Ascending aorta (tissue), 2 donors: ENCODE measurements at places on chromosomes 16 and 17.

- H3K36me3 ChIP-seq: no peaks in the 10 kb centered on the region
- H3K4me3 ChIP-seq: no peak overlapping the region
- H3K4me1 ChIP-seq: no peaks in the 10 kb centered on the region
Measured at GRCh38 chr17:58369214-58370031, 17.4 kb upstream of the SUPT4H1 start.

DNA sequence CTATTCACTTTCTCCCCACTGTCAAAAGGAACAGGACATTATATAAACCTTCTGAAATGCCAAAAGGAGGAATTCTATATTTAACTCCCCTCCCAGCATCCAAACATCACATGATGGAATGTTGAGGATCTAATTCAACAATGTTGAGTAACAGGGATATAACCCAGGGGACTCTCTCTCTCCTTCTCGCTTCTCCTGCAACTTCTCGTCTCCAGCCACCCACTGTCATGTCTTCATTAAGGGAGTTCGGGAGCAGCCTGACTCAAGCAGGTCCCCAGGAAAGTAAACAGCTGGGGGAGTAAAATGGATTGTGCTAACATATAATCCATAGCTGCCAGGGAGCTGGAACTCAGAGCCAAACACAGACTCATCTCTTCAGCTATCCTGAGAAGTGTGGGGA, 51.7 kb downstream of the GRIN2A start:
- H3K4me1 ChIP-seq: no peaks in the 10 kb centered on the region
- peak overlapping the region; percentile 59 for H3K27ac ChIP-seq
- no peak overlapping the region for H3K4me3 ChIP-seq
- no peaks in the 10 kb centered on the region for H3K36me3 ChIP-seq
- DNase-seq: peak; percentile 44

GRCh38 chr17:3557768-3558583, at the start of gene TRPV3:
Gene TRPV3 (minus strand): TSS chr17:3557812. CDS start chr17:3554850, 2,962 bp downstream.
- H3K4me3 ChIP-seq: no peak within 1 kb of the TSS
- DNase-seq: no peak
- no peaks in the 10 kb centered on the region for H3K4me1 ChIP-seq
- no peaks in the 10 kb centered on the region for H3K36me3 ChIP-seq
- no peaks in the 10 kb centered on the region for H3K27me3 ChIP-seq

DNA sequence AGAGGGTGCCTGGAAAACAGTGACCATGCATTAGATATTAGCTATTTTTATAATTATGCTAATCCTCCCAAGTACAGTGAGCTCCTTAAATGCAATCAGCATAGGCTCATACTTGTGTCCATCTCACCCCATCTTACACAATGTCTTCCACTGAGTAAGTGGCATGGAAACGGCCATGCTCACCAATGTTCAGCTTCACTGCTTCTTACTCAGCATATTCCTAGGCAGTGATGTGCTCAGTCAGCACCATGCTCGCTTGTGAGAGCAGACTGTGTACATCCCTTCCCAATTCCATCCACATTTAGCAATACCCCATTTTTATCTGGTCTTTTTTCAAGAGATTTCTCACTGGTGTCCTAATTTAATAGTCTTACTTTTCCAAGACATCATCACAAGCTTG, 454.8 kb upstream of the SOX9 start:
- H3K4me3 ChIP-seq: no peak overlapping the region
- H3K27me3 ChIP-seq: no peaks in the 10 kb centered on the region
- H3K4me1 ChIP-seq: no peaks in the 10 kb centered on the region
- H3K27ac ChIP-seq: no peak overlapping the region
- DNase-seq: no peak

- no peak overlapping the region for H3K27ac ChIP-seq
- peaks cover 2% of the 10 kb centered on the region for H3K4me1 ChIP-seq
- no peak for DNase-seq
Measured at GRCh38 chr17:19996502-19996901, 12.7 kb upstream of the SPECC1 start.

DNA sequence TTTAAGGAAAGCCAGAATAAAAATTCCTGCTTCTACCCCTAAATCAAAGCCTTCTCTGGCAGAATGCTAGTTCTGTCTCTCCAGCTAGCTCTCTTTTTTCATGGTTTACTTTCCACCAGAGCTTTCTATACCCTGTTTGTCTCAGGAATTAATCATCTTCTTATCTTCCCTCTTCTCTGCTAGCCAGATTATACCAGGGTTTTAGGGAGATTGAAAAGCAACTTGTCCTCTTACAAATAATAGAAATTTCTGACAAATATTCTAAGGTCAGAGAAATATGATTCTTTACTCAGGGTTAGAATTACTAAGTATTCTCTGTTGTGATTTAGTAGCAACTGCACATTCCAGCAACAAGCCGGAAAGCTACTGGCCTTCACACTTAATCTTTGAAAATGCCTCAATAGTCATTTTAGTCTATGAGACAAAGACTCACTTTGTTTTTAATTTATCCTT, 166.4 kb downstream of the TANC2 start:
- no peak overlapping the region for H3K27ac ChIP-seq
- H3K36me3 ChIP-seq: no peaks in the 10 kb centered on the region
- H3K27me3 ChIP-seq: no peaks in the 10 kb centered on the region
- no peak for DNase-seq
- no peak overlapping the region for H3K4me3 ChIP-seq

- H3K4me3 ChIP-seq: peak within 1 kb of the TSS; percentile 92
- H3K27ac ChIP-seq: no peak within 1 kb of the TSS
- DNase-seq: no peak
Measured at GRCh38 chr17:6069539-6070429, at the start of gene WSCD1. Gene WSCD1 (plus strand): TSS chr17:6070379. CDS start chr17:6080659, 10,280 bp downstream.

DNA sequence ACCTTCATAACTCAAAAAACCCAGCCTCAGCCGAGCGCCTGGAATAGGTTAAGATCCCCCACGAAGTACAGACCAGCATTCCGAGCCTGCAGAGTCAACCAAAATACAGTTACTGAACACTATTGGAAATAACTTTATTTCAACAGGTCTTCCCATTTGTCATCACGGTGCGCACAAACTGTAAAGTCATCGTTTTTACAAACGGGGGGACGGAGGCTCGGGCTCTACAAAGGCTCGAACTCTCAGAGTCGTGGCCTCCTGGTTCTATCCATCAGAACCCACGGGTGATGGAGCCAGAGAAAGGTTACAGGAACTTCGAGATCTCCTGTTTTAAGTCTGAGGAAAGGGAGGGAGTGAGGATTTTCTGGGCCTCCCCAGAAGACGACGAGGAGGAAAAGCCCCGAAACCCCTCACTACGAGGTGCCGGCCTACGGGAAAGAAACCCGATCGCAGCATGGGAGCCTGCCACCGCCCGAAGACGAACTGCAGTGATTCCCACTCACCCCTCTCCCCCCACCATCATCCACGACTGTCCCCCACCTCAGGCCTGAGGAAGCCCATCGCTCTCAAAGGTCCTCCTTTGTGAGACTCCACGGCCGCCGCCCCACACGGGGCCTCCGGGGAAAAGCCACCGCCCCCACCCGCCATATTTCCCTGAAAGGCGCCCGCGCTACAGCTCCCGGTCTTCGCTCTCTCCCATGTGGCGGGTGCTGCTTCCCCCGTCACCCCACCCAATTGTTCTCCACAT, 917 bp downstream of the YWHAE start:
- no peaks in the 10 kb centered on the region for H3K4me1 ChIP-seq
- peaks cover 5% of the 10 kb centered on the region for H3K36me3 ChIP-seq
- peak overlapping the region; percentile 72 for H3K4me3 ChIP-seq
- H3K27me3 ChIP-seq: no peaks in the 10 kb centered on the region

DNA sequence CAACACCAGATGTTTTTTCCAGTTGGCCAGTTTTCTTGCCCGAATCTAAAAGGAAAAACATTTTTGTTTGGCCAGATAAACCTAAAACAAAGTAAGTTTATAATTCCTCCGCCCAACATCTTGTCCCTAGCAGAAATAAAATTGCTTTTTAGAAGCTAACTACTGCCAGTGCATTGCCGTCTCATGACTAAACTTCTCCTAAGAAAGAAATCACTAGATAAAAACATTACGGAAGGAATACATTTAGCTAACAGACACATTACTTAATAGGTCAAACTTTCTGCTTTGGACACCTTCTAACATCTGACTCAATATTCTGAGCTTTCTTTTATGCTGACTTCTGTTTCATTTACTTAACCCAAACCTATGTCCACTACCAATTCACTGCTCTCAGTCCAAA, 36.2 kb downstream of the FBXL20 start:
- H3K4me1 ChIP-seq: peaks cover 12% of the 10 kb centered on the region
- peak overlapping the region; percentile 69 for H3K27ac ChIP-seq
- DNase-seq: no peak
- H3K27me3 ChIP-seq: no peaks in the 10 kb centered on the region
- no peaks in the 10 kb centered on the region for H3K36me3 ChIP-seq

DNA sequence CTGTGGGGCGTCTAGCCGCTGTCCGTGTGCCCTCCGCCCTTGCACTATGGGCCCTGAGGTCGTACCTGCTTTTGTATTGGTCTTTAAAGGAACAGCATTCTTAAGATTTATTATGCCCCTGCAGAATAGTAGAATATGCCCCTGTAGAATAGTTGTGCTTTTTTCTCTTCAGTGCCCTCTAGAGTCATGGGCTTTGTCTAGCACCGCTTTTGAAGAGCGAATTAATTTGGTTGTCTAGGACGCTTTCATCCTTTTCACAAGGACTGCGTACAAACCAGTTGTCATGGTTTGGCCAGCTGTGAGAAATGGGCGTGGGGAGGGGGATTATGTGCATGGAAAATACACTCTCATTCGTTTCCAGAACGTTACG, 621 bp downstream of the CEP95 start:
- H3K27me3 ChIP-seq: no peaks in the 10 kb centered on the region
- no peak for DNase-seq
- peaks cover 10% of the 10 kb centered on the region for H3K4me1 ChIP-seq
- H3K4me3 ChIP-seq: peak overlapping the region; percentile 91
- peaks cover 58% of the 10 kb centered on the region for H3K36me3 ChIP-seq

- no peak for DNase-seq
- no peaks in the 10 kb centered on the region for H3K27me3 ChIP-seq
- no peaks in the 10 kb centered on the region for H3K4me1 ChIP-seq
- H3K27ac ChIP-seq: no peak overlapping the region
- peaks cover 13% of the 10 kb centered on the region for H3K36me3 ChIP-seq
Measured at GRCh38 chr16:68985855-68986254, 119.6 kb upstream of the HAS3 start.

GRCh38 chr16:75794426-75794825, 68.1 kb upstream of the CPHXL start:
- H3K27me3 ChIP-seq: no peaks in the 10 kb centered on the region
- H3K4me3 ChIP-seq: no peak overlapping the region
- H3K36me3 ChIP-seq: no peaks in the 10 kb centered on the region
- H3K4me1 ChIP-seq: no peaks in the 10 kb centered on the region
- no peak overlapping the region for H3K27ac ChIP-seq

- peak; percentile 57 for DNase-seq
- H3K36me3 ChIP-seq: peaks cover 20% of the 10 kb centered on the region
- no peaks in the 10 kb centered on the region for H3K27me3 ChIP-seq
- no peak overlapping the region for H3K4me3 ChIP-seq
Measured at GRCh38 chr16:66547101-66547989, 2.6 kb downstream of the TK2 start.

DNA sequence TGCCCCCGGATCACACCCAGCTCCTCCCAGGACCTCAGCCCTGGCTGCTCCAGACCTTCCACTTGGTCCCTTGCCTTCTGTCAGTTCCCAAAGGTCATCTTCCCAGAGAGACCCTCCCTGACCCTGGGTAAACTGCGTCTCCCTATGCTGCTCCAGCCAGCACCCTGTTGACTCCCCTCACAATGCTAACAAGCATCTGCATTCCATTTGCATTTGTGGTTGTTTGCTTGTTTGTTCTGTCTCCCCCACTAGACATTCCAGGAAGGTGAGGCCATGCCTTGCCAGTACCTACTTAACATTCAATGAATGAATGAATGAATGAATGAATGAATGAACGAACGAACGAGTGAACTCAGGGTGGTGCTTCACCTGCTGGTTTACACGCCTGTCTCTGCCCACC, 171.2 kb downstream of the WSCD1 start:
- no peaks in the 10 kb centered on the region for H3K4me1 ChIP-seq
- DNase-seq: no peak
- no peaks in the 10 kb centered on the region for H3K27me3 ChIP-seq
- no peak overlapping the region for H3K27ac ChIP-seq

DNA sequence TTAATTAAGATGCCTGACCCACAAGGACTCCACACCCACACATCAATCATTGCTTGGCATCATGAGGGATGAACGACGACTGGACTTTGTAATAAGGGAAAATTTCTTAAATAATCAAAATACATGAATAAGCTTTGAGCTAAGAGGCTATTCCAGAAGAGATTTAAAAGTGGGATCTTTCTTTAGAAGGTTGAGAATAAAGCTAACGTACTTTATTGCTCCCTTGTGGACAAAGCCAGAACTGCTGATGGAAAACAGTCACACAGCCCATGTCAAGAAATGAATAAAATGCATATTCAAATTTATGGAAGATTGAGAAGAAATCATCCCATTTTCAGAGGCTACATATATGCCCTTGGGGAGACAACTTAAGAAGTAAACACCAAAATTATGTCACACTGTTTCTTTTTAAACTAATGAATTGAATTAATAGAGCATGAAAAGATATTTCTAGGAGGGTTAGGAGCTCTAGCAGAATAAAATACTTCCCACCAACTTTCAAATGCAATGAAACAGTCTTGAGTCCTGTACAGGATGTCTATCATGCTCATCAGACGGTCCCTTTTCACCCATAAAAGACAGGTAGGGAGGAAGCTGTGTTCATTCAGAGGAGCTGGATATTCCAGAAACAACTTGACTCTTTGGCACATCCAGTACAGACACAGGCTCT, 60.2 kb upstream of the PHOSPHO1 start:
- no peaks in the 10 kb centered on the region for H3K4me1 ChIP-seq
- no peaks in the 10 kb centered on the region for H3K27me3 ChIP-seq
- H3K27ac ChIP-seq: no peak overlapping the region
- H3K4me3 ChIP-seq: no peak overlapping the region
- DNase-seq: no peak

DNA sequence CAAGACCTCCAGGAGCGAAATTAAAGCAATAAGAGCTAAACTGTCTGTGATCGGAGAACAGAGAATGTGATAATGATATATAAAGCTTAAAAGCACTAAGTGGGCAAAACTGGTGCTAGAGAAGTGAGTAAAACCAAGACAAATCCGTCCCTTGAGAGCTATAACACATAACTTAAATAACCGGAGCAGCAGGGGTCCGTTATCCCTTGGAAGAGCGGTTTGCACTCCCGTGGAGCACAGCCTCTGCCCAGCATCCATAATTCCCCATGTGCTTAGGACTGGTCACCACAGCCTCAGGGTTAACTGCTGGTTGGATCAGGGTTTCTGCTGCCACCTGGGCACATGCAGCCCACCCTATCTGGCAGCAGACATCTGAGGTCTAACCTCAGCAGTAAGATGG, 489.0 kb downstream of the NPIPA7 start:
- H3K36me3 ChIP-seq: no peaks in the 10 kb centered on the region
- no peak for DNase-seq
- no peak overlapping the region for H3K4me3 ChIP-seq
- no peaks in the 10 kb centered on the region for H3K4me1 ChIP-seq
